COLO829 (cell line): ENCODE measurements at places on chromosomes 1 and 21.
A peak's percentile ranks its signal among the peaks of the same experiment; 100 is the strongest.

- no peak for DNase-seq
Observed at GRCh38 chr1:228717081-228717480, 18.2 kb upstream of the RHOU start.

GRCh38 chr1:114289306-114289705, 135.6 kb upstream of the SYT6 start:
- no peak for DNase-seq

GRCh38 chr1:2594001-2594640, 7.5 kb downstream of the PRXL2B start:
- no peak for DNase-seq

DNA sequence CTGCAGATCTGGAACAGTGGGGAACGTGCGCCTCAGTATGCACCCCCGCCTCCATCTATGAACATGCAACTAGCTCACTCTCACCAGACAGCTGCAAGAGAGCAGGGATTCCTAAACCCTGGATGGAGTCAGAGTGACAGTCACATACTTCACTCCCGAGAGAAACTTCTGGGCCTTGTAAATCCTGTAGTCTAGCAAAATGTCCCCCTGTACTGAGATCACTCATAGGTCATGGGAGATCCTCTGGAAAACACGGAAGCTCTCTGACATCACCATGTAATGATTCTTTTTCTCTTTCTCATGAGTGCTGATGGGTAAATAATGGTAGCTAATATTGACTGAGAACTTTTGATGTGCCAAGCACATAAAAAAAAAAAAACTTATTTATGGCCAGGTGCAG, 23.4 kb upstream of the TARDBP start:
- no peak for DNase-seq

DNA sequence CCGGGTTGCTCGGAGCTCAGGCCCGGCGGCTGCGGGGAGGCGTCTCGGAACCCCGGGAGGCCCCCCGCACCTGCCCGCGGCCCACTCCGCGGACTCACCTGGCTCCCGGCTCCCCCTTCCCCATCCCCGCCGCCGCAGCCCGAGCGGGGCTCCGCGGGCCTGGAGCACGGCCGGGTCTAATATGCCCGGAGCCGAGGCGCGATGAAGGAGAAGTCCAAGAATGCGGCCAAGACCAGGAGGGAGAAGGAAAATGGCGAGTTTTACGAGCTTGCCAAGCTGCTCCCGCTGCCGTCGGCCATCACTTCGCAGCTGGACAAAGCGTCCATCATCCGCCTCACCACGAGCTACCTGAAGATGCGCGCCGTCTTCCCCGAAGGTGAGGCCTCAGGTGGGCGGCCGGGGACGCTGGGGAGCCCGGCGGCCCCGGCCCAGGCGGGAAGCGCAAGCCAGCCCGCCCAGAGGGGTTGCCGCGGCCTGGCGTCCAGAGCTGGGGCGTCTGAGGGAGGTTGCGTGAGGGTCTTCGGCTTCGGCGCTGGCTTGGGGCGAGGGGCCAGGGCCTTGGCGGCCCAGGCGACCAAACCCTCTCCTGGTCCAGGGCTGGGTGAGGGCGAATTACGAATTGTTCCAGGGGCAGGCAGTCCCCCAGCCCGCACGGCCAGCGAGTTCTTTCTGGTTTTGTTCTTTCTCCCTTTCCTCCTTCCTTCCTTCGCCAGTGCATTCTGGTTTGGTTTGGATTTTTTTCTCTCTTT, 805 bp downstream of the SIM2 start:
- no peak for DNase-seq

DNA sequence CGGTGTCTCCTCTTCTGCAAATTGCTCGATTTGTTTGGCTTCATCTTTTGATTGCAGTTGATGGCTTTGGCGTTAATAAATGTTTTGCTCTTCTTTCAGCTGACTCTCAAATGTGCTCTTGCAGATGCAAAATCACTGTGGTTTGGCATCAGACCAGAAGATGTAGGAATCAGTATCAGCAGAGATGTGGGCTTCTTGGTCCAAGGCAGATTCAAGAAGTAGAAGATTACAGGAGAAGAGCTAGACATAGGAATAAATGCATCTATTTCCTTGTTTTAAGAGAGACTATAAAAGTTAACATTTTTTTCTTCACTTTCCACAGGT, 59.8 kb upstream of the BACH1 start:
- no peak for DNase-seq

GRCh38 chr1:215728169-215728568, 161.1 kb downstream of the KCTD3 start:
- no peak for DNase-seq

GRCh38 chr1:53372501-53372951, 44.7 kb upstream of the LRP8 start:
- no peak for DNase-seq

GRCh38 chr1:51284487-51284954, 45.8 kb downstream of the TTC39A start:
- DNase-seq, result no peak

DNA sequence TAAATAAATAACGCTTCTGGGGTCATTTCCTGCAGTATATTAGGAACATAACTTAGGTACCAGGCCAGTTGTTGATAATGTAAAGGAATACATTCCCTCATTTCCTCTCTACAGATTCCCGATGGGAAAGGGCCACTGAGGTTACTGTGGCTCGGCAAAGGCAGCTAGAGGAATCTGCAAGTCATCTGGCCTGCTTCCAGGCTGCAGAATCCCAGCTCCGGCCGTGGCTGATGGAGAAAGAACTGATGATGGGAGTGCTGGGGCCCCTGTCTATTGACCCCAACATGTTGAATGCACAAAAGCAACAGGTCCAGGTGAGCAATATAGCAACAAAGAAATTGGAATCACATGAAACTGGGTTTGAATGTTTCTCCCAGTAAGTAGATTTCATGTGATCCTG, 109.6 kb upstream of the BMP8A start:
- no peak for DNase-seq

- DNase-seq, result no peak
Observed at GRCh38 chr21:45254460-45254930, 33.2 kb downstream of the POFUT2 start.

DNA sequence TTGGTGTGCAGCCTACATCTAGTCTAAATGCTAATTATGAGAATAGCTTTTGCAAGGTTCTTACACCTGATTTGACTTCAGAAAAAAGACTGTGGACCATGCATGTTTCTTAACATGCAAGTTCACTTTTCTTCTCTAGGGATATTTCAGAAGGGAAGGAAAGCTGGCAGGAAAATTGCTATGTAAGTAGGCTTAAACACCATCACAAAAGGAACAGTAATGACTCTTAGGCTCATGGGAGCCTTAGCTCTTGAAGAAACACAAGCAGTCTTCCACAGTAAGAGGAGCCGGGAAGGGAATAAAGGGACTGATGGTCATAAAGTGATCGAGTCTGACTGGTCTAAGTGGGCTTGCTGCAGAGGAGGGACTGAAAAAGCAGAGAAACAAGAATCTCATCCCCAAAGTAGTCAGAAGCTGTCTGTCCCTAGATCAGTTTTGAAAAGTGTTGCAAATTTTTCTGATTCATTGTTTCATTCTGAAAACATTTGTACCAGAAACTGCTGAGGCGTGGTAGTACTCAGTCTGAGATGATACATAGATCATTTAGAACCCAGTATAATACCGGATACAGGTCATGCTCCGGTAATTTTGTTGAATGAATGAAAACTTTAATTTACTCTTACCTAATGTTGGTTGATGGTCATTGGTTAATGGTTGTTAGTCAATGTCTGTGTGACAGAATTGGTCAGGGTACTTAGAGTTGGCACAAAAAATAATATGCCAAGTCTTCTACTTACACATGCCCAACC, 40.9 kb downstream of the SMYD2 start:
- DNase-seq, result no peak

- no peak for DNase-seq
Observed at GRCh38 chr1:53642607-53643006, 96.4 kb downstream of the GLIS1 start.

DNA sequence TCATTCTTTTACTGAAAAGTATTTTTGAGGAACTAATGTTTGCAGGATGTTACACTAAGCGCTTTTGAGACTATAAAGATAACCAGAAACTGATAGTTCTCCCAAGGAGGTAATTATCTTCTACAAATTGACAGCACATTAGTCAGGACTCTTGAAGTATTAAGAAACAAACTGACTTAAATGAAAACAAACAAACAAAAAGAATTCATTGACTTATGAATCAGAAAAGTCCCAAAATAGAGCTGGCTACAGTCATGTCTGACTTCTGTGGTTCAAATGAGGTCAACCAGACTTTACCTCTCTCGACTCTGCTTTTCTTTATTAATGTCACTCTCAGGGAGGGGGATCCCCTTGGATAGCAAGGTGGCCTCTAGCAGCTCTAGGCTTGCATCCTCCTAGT, 296.8 kb downstream of the TPR start:
- DNase-seq, result peak; percentile 10

- no peak for DNase-seq
Observed at GRCh38 chr1:228799924-228800323, 64.6 kb downstream of the RHOU start.

GRCh38 chr21:45097827-45098387, 23.5 kb downstream of the ADARB1 start:
- DNase-seq, result no peak

DNA sequence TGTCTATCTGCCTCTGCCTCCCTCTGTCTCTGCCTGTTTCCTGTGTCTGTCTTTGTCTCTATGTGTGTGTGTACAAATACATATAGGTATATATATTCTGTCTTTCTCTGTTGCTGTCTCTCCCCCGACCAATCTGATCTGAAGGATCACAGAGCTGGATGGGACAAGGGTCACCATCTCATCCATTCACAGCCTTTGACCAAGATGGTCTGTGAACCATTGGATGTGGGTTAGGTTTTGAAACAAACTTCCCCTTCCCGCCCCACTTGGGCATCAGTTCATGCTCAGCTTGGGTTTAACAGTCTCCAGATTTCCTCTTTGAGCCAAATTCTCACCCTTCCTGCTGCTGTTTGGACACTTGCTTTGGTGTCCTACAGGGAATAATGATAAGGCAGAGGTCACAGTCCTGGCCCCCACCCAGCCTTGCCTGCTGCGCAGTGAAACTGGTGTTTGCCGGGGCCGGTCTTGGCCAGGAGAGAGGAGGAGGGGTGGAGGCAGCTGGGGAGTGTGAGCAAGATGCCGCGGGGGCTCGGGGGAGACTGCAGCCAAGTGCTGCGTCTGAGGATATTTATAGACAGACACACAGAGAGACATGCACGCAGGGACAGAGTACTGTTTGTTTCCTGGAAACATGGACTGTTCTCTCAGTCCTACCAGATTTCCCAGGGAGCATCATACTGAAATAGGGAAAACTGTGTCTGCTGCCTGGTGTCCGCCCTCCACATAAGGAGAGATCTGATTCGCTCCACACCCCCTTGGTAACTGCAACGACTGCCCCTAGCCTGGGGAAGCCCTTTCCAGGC, 27.0 kb upstream of the BTG2 start:
- DNase-seq, result peak; percentile 78

DNA sequence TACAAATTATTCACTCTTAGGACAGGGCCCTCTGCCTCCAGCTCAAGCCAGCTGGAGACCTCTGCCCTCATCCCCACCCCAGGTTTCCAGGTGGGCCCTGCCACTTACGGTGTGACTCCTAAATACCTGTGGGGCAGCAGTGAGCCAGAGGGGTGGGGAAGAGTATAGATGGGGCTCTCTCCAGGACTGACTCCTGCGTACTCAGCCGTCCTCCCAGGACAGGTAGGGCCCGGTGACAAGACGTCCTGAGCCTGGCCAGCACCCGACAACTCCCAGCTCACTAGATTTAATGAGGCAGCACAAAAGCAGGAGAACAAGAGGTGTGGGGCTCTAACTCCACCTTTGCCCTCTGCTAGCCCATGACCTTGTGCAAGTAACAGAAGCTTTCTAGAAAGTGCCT, 16.8 kb downstream of the GNG12 start:
- no peak for DNase-seq

DNA sequence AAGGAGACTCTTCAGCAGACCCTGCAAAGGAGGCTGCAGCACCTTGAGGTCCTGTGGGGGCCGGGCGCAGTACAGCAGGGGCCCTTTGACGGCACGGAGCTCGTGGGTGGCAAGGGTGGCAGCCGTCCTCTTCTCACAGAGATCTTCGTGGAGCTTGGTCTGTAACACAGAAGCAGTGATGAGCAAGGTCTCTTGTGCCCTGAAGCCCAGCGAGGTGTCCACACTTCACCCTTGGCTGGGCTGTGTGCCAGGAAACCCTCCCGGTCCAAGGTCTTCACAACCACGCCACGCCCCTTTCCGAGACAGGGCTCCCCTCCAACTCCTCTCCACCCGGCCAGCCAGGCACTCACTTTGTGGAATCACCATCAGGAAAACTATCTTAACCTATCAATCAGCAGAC, 11.3 kb downstream of the LRRC47 start:
- DNase-seq, result no peak

DNA sequence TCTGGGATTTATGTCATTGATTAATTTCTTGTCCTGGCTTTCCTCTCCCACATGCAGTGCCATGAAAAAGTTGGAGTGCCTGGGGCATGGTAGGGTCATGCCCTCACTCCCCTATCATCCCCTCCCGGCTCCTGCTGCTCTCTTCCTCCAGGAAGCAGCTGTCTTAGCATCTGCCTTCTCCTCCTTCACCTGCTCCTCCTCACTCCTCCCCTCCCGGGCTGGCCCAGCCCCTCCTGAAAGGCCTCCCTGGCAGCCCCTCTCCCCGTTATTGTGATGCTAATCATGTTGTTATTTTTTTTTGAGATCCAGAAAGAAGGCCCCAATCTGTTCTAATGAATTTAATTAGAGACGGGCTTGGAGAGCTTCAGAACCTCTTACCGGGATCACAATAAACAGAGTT, 36.3 kb upstream of the NFASC start:
- DNase-seq, result no peak

DNA sequence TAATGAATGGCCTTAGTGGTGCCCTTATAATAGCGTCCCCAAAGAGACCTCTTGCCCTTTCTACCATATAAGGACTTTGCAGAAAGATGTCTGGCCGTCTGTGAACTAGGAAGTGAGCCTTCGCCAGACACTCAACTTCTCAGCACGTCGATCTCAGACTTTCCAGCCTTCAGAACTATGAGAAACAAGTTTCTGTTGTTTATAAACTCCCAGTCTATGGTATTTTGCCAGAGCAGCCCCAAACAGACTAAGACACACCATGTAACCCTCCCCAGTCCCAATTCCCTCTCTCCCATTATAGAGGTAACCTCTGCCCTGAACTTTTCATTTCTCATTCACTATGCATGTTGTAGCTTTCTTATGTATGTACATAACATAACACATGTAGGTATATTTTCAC, 55.7 kb downstream of the NID1 start:
- DNase-seq, result no peak

- DNase-seq, result no peak
Observed at GRCh38 chr1:168365719-168366479, 85.2 kb downstream of the TBX19 start.
